ENCODE measurements at places on chromosomes 5 and 9.

- no peak for DNase-seq
These were observed 278.6 kb upstream of the C9orf72 start for GRCh38 chr9:27851858-27852257.

- no peak for DNase-seq
These were observed 55.9 kb upstream of the IL6ST start for GRCh38 chr5:56050551-56051255.

- no peak for DNase-seq
These were observed 77.7 kb downstream of the HOMER1 start for GRCh38 chr5:79436224-79436623.

DNA sequence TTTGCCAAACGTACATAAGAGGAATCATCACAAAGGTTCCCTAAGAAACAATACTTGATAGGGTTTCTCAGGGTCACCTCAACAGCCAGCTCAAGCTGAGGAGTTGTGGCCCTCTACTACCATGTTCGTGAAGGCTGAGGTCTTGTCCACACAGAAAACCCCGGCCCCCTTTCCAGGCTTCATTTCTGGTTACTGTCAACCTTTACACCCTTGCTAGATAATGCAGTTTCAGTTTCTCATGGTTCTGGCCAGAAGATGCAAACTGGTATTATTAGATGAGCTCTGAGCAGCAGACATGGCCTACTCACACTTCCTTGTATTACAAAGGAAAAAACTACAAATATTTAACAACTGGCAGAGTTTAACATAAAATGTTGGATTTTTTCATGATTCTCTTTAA, 22.8 kb upstream of the KCNN2 start:
- no peak for DNase-seq

DNA sequence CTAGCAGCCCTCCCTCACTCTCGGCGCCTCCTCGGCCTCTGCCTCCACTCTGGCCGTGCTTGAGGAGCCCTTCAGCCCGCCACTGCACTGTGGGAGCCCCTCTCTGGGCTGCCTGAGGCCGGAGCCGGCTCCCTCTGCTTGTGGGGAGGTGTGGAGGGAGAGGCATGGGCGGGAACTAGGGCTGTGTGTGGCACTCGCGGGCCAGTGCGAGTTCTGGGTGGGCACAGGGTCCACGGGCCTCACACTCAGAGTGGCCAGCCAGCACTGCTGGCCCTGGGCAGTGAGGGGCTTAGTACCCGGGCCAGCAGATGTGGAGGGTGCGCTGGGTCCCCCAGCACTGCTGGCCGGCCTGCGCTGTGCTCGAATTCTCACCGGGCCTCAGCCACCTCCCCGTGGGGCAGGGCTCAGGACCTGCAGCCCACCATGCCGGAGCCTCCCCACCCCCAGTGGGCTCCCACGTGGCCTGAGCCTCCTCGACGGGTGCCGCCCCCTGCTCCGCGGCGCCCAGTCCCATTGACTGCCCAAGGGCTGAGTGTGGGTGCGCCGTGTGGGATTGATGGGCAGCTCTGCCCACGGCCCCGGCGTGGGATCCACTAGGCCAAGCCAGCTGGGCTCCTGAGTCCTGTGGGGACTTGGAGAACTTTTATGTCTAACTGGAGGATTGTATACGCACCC, 30.4 kb upstream of the FCHO2 start:
- no peak for DNase-seq

GRCh38 chr9:17832812-17833211, 253.9 kb downstream of the SH3GL2 start:
- no peak for DNase-seq

GRCh38 chr5:156971848-156972525, 9.0 kb upstream of the TIMD4 start:
- no peak for DNase-seq
